ENCODE measurements at places on chromosomes 12 and 14.

DNA sequence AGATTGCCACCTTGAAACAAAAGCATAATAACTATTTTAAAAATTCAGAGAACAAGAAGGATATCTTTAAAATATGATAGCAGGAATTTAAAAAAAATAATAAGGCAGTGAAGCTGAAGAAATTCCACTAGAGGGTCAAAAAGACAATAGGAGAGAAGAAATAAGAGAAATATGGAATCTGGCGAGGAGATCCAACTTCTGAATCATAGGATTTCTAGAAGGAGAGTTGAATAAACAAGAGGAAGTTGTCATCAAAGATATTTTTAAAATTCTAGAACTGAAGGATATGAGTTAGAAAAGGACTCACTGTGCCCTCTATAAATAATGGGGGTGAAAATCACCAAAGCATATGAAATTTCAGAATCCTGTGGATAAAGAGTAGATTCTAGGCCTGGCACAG lies 26.8 kb upstream of the TOMM20L start:
- no peak for DNase-seq

GRCh38 chr14:85090681-85091080 lies 439.3 kb upstream of the FLRT2 start:
- no peak for DNase-seq

DNA sequence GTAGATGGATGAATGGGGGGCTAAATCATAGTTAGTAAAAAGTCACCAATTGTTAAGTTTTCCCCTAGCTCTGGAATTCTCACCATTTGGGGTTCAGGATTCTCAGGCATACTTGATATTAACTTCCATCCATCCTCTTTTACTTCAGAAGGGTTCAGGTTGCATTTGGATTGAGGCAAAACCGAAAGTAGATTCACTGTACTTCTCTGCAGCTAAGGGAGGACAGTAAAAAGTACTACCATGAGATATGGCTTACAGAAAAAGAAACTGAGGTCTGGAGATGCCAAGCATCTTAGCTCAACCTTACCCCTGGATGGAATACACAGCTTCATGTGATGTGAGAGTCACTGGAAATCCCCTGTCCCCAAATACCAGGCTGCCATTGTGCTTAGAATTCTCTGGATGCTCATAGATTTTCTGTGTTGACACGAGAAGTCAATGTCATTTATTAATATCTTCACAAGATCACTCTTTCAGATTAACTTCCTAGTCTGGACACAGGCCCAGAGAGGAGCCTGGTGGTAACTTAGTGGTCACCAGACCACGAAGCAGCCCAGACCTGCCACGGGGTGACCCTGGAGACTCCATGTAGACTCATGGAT lies 87.1 kb downstream of the SSPN start:
- DNase-seq = no peak

- DNase-seq = no peak
Observed at GRCh38 chr12:69007855-69008351, 74.9 kb upstream of the CPM start.

DNA sequence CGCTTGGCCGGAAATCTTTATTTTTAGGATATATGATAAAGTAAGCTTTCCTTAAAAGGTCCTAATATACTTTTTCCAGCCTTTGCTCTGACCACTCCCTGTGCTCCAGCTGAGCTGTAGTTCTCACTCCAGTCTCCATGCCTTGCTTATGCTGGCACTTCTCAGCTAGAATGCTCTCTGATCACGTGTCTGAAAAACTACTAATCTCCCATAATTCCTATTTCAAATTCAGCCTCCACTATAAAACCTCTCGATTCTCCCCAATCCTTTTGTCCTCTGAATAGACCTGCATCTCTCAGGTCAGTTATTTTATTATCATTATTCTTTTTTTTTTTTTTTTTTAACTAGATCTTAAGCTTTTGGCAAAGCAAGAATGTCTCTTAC lies 3.7 kb downstream of the BIN2 start:
- no peak for DNase-seq
